ENCODE measurements at places on chromosomes 4 and X. TPM values are rescaled to one million over a fixed set of nuclear protein-coding genes. Genes with fewer than 3 reads are reported as not detected.

Gene UGT2B10
- not detected for total RNA-seq

Gene NUDT6
- total RNA-seq: 8.6 TPM

Gene CDKN2AIP
- total RNA-seq: 11.1 TPM

Gene IL13RA2
- total RNA-seq: 0.09 TPM

Gene USP38
- 14.5 TPM for total RNA-seq

Gene KANTR
- 11.0 TPM for total RNA-seq

Gene CC2D2A
- 20.8 TPM for total RNA-seq

Gene ALPK1
- total RNA-seq: 8.7 TPM

Gene GYG2
- total RNA-seq: 1.7 TPM

Gene SYTL5
- 0.13 TPM for total RNA-seq

Gene AREG
- 0.09 TPM for total RNA-seq

Gene PAGE4
- total RNA-seq: 1.2 TPM

Gene MFAP3L
- total RNA-seq: 1.1 TPM

Gene STAP1
- 0.04 TPM for total RNA-seq

Gene RNF128
- total RNA-seq: 0.09 TPM

Gene DKK2
- total RNA-seq: 45.0 TPM

Gene TRPC5OS
- 0.13 TPM for total RNA-seq

Gene POU3F4
- total RNA-seq: under 0.01 TPM

Gene SCD5
- 10.2 TPM for total RNA-seq

Gene HEPH
- 6.3 TPM for total RNA-seq

Gene ADH7
- total RNA-seq: not detected

Gene SOWAHB
- 0.13 TPM for total RNA-seq

Gene INTU
- 10.6 TPM for total RNA-seq

Gene POLN
- total RNA-seq: 3.4 TPM

Gene ANXA5
- total RNA-seq: 201 TPM

Gene MAGEE2
- 0.27 TPM for total RNA-seq

Gene YY2
- 0.93 TPM for total RNA-seq

Gene SSX7
- not detected for total RNA-seq

Gene KLF8
- 3.3 TPM for total RNA-seq

Gene PDGFC
- 34.6 TPM for total RNA-seq

All from muscle of leg (tissue), 16 donors.